Left lobe of liver (tissue), 2 donors: ENCODE measurements at places on chromosomes 4 and X. TPM values are rescaled to one million over a fixed set of nuclear protein-coding genes. Genes with fewer than 3 reads are reported as not detected.

DNA sequence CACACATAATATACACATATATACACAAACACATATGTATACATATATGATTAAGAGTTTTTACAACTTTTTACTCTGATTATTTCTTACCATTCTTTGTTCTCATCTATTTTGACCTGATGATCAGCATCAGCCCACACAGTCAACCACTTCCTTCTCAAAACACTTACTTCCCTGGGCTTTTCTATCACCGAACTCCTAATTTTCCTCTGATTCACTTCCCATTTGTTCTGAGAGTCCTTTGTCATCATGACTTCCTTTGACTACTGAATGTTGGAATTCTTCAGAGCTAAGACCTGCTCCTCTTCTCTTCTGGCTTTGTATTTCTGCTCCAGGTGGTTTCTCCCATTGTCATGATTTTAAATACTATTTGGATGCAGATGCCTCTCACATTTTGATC, 209.5 kb upstream of the AFF2 start:
- DNase-seq = no peak

DNA sequence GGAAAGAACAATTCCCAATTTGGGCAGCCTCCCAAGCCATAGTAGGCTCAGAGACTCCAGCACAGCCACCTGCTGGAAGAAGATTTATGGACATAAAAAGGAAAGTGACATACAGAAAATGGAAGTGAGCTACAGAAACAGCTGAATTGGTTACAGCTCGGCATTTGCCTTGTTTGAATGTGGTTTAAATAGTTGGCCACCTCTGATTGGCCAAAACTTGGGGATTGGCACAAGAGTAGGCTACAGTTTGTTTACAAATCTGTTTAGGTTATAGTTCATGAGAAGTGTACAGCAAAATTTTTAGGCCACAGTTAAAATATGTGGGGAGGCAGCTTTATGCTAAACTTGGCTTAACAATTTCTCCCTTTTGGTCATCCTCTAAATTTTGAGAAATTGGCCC, 150.4 kb downstream of the MAGEC1 start:
- DNase-seq = no peak

DNA sequence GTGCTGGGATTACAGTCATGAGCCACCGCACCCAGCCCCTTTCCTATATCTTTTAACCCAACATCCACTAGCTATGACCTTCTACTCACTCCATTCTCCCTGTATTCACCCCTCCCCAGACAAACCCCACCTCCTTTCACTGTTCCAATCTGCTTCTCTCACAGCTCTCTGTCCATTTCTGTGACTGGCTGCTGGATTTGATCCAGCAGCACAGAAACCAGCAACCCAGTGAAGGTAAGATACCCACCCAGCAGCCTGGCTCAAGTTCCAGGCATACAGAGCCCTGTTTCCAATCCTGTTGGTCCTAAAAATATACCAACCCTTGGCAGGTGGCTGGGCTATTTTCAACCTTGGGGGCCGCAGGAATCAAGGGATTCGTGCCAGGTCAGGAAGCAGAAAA, 56.9 kb upstream of the SMIM10 start:
- DNase-seq = no peak

DNA sequence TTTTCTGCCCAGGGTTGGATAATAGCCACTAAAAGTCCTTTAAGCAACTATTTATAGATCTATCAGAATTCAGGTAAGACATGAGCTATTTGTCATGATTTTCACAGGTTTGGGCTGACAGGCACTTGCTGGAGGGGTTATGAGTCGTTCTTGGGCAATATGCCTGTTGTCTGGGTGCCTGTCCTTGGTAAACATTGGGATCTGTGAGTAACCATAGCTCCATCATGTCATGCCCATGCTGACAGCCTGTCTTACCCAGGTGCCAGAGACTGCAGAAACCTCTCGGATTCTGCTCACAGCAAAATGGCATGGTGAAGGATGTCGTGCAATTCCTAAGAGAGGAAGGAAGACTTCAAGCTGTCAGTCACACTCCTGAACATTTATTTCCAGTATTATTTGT, 116.0 kb upstream of the PUDP start:
- no peak for DNase-seq

DNA sequence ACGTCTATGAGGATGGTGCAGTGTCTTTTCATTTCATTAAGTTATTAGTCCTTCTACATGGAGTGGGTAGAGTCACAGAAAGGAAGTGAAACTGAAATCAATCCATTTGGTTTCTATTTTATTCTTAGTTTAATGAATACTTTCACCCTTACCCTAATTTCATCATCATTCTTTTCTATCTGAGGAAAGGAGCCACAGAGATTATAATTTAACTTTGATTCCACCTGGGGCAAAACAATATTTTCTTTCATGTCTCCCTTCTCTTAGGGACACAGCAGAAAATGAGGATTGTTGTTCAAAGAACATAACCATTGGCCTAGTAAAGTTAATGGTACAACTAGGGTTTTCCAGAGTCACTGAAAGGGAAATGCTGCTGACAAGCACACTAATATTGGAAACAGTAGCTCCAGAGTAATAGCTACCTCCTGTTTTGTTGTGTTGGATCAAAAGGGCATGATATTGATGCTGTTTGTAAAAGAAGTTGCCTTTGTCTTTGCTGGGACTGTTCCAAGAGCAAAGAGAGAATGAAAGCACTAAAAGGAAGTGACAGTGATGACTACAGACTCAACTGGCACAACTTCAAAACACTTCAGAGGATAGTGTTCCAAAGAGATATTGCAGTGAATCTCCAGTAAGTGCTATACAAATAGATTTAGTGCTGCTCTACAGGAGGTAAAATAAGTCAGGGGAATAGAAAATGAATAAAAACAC, 247.1 kb upstream of the PITX2 start:
- no peak for DNase-seq

- DNase-seq = no peak
Measured at GRCh38 chr4:101693842-101694398, 96.6 kb upstream of the BANK1 start.

DNA sequence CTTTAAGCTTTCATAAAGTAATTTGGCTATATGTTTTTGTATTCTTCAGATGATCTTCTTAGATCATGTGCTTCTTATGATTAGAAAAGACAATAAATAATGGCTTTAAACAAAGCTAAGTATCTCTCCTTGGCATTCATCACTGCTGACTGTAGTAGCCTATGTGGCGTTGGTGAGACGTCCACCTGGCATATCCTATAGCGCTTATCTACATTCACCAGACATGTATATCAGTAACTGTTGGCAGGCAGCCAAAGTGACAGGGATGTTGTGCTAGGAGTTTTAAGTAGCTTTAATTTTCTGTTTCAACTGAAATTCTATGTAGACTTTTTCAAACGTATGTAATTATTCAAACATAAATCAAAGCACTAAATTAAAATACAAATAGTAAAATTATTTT, 276.4 kb downstream of the IL15 start:
- DNase-seq = no peak

DNA sequence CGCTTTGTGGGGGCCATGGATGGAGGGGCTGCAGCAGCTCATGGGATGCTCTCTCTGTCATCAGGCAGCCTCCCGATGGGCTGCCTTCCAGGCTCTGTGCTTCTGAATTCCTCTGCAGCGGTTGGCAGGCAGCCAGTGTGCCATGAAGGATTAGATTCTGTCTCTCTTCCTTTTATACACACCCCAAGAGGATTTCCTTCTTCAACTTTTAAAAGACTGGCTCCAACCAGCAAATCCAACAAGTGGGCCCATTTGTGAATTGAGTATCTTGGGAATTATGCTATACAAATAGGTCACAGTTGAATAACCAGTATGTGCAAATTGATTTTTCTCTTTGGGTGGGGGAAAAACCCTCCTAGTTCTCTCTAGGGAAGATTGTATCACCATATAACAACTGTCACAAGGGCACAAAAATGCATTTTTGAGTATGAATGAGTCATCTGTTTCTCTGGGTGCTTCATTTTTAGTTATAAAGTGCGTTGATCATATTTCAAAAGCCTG, 96.8 kb upstream of the FAT1 start:
- no peak for DNase-seq

DNA sequence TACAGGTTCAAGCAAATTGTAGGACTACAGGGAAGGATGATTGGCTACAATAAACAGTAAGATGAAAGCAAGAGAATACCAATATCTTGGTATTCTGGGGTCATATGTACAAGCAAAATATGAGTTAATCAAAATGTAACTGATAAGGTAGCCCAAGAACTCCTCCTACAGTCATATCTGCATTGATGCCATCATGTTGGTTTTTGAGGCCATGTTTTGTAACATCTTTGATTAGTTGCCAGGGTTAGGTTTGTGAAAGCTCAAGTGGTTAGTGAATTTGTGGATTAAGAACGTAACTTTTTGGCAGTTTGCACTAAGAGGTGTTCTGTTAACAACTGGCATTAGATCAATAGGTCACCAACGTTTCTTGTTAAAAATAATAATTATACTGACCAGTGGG, 59.6 kb downstream of the USP9X start:
- no peak for DNase-seq

DNA sequence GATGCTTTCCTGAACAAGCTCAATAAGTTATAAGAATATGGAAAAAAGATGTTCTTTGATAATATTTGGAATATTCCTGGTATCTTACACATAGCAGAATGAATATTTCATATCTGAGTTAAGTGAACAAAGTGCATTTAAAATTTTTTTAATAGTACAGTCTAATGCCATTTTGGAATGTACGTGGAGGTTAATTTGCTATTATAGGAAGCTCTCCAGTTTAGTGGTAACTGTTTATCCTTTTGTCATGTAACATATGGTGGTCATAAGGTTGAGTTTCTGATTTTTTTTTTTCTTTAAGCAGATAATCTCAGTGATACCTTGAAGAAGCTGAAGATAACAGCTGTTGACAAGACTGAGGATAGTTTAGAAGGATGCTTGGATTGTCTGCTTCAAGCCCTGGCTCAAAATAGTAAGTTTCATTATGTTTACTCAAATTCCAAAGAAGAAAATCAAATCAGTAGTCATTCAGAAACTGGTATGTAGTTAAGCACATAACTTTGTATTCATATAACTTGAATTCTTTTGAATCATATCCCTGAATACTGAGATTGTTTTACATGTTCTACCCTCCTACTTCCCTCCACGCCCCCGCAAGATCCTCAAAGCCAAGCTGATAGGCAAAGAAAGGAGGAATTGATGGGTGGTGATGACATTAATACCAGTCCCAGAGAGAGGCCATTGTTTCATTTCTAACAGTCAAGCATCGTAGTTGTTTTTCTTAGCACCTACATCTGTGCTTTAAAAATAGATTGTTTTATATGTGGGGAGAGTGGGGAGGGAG, 32.1 kb downstream of the RAP1GDS1 start:
- DNase-seq = no peak

GRCh38 chr4:18389115-18389514, 367.6 kb upstream of the LCORL start:
- no peak for DNase-seq

- DNase-seq = no peak
Measured at GRCh38 chrX:150573702-150574101, 5.3 kb downstream of the MTM1 start.

DNA sequence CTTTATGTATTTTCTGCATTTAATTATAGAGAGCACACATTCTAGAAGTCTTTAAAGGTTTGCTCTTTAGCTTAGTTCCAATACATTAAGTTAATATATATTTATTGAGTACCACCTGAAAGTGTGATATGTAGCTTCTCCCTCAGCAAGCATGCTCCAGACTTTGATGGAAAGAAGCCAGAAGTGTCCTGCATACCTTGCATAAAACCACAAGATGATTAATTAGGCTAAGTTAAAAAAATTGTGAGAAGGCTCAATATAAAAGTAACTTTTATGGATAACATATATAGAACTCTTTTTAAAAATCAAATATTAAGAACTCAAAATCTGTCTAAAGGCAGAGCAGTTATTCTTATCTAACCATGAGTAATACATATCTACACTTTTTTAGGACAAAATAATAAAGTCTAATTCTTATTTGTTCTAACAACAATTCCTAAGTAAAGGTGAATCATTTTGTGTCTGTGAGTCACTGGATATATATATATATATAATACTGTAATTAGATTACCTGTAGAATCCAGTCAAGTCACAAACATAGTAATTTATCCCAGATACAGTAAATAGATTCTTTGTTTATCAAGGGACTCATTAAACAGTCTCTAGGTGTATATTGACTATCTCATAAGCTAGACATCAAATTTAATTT, 51.2 kb downstream of the INTS12 start:
- no peak for DNase-seq

The SRPK3 gene
- total RNA-seq = not detected

The C4orf46 gene
- 0.60 TPM for total RNA-seq
